Fibroblast of mammary gland (primary cell): ENCODE measurements at places on chromosomes 7 and 10.
A peak's percentile ranks its signal among the peaks of the same experiment; 100 is the strongest.

GRCh38 chr7:32461484-32461883 lies 28.7 kb downstream of the LSM5 start:
- DNase-seq: no peak

DNA sequence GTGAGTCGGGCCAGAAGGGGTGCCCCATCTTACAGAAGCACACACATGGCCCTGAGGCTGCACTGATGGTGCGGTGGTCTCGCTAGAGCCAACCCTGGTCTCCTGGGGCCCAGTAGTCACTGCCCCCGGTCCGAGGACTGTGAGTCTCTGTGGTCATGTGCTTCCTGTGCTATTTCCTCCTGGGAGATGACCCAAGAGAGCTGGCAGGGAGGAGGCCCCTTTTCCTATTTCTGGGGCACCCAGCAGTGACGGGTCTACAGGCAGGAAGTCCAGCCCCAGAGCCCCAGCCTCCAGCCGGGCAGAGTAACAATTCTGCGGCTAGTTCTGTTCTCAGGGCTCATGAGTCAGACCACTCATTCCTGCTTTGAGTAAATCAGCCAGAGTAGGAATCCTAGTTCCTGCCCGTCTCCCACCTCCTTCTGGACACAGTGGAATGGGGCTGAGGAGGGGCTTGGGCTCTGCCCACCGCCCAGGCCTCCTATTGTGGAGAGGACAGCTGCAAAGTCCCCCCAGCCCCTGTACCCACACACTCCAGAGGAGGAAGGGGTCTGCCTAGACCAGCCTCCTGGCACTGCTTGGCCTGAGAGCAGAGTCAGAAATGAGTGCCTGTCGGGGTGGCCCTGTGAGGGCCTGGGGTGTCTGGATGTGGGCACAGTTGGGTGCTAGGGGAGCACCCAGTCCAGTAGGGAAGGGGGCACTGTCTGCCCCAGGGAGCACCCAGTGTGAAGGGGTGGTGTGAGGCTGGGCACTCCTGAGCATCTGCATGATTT lies 80.5 kb upstream of the PPIF start:
- DNase-seq: peak; percentile 90

DNA sequence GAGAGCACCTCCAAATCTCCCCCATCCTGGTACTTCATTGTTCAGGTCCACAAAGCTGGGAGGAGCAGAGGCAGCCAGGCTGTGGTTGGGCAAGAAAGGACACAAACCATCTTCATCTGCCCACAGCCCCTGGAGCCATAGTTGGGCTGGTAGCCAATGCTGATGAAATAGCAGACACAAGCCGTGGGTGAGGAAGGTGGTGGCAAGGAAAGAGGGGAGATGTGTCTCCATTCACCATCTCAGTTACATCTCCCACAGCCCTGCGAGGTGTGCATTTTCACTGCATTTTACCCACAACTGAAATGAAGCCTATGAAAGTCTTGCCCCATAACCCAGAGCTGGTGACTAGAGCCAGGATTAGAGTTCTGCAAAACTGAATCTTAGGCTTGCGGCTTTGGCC lies 35.0 kb downstream of the PIK3AP1 start:
- DNase-seq: no peak

GRCh38 chr10:34413756-34414587 lies 401.1 kb downstream of the PARD3 start:
- no peak for DNase-seq

GRCh38 chr10:43197834-43198681 lies 59.8 kb downstream of the CSGALNACT2 start:
- DNase-seq: no peak

DNA sequence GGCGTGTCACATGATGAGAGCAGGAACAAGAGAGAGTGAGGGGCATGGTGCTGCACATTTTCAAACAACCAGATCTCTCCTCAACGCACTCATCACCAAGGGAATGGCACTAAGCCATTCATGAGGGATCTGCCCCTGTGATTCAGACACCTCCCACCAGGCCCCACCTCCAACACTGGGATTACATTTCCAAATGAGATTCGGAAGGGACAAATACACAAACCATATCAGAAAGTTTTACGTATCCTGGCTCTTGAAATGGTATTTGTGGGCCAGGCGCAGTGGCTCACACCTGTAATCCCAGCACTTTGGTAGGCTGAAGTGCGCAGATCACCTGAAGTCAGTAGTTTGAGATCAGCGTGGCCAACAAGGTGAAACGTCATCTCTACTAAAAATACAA lies 189.4 kb downstream of the PLXDC2 start:
- no peak for DNase-seq

GRCh38 chr7:117941138-117941810 lies 68.0 kb upstream of the CTTNBP2 start:
- peak; percentile 2 for DNase-seq

- no peak for DNase-seq
Observed at GRCh38 chr7:157439149-157439548, 102.3 kb downstream of the DNAJB6 start.

- DNase-seq: peak; percentile 63
Observed at GRCh38 chr7:27156916-27157701, 634 bp upstream of the HOXA7 start.

- no peak for DNase-seq
Observed at GRCh38 chr7:30226614-30227268, 57.7 kb upstream of the ZNRF2 start.

DNA sequence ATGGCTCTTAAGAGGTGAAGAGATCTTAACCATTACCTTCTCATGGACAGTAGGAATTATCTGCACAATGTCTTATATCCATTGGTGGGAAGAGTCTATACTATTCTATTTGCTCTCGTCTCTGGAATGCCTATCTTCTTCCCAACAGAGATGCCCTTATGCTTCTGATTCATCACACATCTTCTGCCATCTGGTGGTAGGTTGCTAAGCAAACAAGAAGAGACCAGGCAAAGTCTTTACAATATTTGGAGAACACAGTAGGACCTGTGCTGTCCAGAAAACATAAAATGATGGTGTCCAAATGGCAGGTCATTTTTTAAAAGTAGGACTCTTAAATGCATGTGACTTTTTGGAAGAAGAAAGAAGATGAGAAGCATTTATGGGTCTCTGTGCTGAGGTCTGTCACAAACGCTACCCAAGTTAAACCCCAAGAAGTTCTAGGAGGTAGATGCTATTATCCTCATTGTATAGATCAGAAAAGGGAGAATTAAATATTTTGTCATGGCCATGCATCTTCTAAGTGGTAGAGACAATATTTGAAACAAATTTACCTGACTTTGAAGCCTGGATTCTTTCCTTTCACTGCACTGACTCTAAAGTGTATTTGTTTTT lies 67.8 kb upstream of the NXPH1 start:
- DNase-seq: no peak

DNA sequence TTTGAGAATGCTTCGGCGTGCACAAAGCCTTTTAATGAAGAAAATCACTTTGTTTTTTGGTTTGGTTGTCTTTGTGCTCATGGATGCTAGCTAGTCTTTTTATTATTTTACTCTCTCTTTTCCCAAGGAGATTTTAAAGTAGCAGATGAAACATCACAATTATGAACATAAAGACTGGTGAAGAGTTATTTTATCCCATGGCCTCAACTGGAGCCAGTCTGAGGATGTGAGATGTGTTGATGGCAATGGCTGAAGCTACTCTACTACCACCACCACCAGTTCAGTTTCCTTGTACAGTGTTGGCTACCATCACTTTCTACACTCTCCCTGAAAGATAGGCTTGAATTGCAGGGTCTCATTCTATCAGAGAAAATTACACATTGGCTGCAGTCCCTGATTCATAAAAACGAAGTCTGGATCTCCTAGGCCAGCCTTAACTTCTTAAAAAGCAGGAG lies 494 bp upstream of the HERC4 start:
- no peak for DNase-seq

DNA sequence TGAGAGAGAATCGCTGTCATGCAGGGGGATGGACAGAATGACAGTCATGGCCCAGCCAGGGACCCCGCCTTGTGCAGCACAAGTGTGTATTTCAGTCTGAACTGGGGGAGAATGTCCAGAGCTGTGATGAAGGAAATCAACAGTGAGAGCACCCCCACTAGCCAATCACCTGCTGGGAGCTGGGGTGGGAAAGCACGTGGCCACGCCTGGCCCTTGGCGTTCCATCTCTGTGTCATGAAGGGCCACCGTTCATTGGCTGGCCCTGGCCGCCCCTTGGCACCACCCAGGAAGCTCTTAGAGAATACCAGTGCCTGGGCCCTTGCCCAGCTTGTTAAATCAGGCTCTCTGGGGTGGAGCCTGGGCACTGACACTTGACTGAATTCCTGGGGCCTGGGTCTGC lies 22.8 kb downstream of the GRID1 start:
- DNase-seq: no peak
